ENCODE measurements at places on chromosomes 7 and 10.

- DNase-seq = no peak
Observed at GRCh38 chr7:106061301-106061979, 50.7 kb downstream of the SYPL1 start.

DNA sequence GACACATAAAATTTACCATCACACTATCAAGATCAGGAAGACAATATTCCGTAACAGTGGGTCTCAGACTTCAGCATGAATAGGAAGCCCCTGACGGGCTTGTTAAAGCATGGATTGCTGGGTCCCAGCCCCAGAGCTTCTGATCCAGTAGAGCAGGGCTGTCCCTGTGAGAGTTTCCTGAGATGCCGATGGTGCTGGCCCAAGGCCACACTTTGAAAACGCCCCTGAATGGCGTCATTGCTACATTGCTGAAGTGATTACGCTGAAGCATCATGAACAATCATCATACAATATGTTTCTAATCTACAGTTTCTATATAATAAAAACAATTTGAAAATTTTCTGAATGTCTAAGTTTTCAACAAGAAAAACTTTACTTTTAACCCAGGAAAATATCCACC is 38.0 kb upstream of the TMEM72 start:
- peak; percentile 71 for DNase-seq

DNA sequence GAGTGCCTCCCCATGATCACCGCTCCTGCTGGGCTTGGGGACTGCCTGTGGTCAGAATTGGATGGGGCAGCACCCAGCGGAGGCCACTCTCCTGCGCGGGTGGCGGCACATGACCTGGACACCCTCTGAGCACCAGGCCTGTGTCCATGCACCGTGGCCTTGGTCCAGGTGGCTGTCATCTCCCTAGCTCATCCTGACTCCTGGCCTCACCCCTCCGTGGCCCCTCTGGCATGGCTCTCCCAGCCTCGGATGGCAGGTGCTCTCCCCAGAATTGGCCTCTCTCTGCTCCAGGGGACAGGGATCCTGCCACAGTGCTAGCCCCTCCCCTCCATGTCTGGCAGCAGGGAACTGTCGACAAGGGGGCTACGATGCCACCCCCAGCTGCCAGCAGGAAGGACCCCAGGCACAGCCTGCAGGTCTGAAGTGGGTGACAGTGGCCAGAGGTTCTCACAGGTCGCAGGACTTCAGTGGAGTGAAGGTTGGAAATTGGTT is 37.2 kb upstream of the BTBD16 start:
- DNase-seq = no peak

DNA sequence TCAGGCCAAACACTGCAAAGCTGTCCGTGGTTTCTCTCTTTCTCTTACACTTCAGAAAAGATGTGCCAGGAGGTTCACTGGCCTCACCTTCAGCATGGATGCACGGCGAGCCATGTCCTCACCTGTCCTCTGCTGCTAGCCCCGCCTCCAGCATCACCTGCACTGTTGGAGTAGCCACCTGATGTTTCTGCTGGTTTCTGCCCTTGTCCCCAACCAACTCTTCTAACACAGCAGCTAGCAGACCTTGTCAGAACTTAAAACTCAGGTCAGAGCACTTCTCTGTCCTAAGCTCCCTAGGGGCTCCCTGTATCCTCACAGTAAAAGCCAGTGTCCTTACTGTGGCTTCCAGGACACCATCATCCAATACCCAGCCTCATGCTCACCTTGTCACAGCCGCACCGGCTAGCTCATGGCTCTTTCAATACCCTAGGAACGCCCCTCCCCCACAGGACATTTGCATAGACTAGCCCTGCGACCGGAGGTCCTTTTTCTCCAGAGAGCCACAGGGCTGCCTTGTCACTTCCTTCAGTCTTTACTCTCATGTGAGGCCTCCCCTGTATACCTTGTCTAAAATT is 15.2 kb downstream of the PALD1 start:
- DNase-seq = no peak

GRCh38 chr7:149558149-149558861 is 60.7 kb upstream of the ZNF746 start:
- DNase-seq = peak; percentile 63

- no peak for DNase-seq
Observed at GRCh38 chr10:22103701-22104470, 100.4 kb upstream of the DNAJC1 start.

DNA sequence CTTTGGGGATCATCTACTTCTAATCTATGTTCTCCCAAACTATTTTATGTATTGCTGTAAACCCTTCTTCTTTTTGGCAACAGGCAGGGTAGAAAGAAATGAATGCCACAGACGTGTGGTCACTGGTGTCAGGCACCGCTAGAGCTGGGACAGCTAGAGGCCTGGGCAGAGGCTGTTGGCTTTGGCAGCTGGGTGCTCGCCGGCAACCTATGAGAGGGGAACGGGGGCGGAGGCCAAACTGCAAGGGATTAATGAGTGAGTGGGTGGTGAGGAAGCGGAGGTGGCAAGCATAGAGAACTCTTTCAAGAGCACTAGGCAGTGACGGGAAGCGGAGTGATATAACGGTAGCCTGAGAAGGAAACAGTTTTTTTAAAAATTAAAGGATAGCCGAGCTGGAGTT is 78.5 kb downstream of the CREB5 start:
- no peak for DNase-seq

DNA sequence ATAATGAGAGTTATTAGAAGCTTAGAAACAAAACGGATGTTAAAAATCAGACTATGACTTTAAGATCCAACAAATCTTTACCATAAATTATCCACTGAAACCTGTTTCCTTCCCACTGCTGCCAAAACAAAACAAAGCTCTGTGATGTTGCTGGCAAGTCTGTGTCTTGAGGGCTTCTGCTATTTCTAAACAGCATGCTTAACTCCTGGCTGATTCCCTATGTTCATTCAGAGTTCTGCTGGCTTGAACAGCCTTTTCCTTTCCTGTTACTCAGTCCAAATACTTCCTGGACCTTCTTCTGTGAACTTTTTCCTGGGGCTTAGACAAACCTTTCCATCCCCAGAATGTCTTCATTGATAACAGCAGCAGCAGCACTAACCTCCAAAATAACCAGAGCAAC is 448.1 kb downstream of the SORCS1 start:
- no peak for DNase-seq

GRCh38 chr10:102342958-102343357 is 52.5 kb upstream of the NFKB2 start:
- DNase-seq = peak; percentile 65

- DNase-seq = peak; percentile 82
Observed at GRCh38 chr10:29895456-29895855, 163.9 kb downstream of the JCAD start.

GRCh38 chr10:21526188-21526859 is 842 bp upstream of the SKIDA1 start:
- DNase-seq = peak; percentile 94

- DNase-seq = no peak
Observed at GRCh38 chr7:85488406-85488805, 301.6 kb upstream of the SEMA3D start.

DNA sequence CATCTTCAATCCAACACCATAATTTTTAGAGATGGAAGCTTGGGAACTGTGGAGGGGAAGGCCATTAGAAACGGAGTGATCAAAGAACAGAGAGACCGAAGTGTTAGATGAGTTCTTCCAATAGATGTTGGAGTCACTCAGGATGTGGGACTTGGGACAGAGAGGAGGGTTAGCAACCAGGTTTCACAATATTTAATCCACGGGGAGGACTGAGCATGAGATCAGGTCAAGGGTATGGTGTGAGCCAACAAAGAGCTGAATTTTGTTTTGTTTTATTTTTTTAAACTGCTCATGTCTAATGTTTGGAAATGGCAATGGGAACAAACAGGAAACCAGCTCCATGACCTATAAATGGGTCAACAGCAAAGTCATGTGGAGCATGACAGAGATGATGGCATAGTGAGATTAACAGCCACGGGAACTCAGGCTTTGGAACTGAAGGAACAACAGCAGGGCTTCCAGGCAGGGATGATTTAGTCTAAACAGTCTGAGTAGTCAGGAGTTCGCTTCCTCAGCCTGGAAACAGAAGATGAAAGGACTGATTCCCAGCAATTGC is 38.9 kb upstream of the AMPH start:
- DNase-seq = no peak

- no peak for DNase-seq
Observed at GRCh38 chr7:46613551-46613950, 692.5 kb upstream of the IGFBP3 start.

GRCh38 chr7:105003275-105003674 is 10.7 kb upstream of the KMT2E start:
- DNase-seq = peak; percentile 64

DNA sequence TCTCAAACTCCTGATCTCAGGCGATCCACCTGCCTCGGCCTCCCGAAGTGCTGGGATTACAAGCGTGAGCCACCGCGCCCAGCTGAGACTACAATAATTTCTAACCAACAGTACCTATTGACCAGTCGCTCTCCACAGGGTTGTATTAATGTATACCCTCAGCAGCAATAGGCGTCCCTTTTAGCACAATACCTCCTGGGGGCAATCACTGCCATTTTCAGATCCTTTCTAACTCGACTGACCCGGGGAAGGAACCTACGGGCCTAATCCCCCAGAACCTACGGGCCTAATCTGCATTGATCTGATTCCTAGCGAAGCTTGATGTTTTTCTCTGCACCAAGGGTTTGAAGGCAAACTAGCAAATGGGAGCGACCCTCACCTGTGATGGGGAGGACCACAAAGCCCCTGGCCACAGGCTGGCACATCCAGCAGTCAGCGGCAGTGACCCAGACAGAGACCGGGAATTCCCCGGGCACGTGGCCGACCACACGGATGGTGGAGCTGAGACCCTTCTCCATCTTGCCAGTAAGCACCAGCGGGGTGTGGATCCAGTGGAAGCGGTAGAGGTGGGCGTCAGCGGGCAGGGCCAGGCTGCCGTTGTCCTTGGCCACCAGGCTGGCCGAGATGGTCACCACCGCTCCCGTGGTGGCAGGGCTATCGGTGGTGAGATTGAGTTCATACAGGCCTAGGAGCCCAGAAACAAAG is 6.9 kb downstream of the TMEM130 start:
- DNase-seq = no peak

- no peak for DNase-seq
Observed at GRCh38 chr7:76259124-76260093, 43.1 kb upstream of the HSPB1 start.

- DNase-seq = no peak
Observed at GRCh38 chr7:151243408-151244195, 4.9 kb downstream of the SMARCD3 start.

DNA sequence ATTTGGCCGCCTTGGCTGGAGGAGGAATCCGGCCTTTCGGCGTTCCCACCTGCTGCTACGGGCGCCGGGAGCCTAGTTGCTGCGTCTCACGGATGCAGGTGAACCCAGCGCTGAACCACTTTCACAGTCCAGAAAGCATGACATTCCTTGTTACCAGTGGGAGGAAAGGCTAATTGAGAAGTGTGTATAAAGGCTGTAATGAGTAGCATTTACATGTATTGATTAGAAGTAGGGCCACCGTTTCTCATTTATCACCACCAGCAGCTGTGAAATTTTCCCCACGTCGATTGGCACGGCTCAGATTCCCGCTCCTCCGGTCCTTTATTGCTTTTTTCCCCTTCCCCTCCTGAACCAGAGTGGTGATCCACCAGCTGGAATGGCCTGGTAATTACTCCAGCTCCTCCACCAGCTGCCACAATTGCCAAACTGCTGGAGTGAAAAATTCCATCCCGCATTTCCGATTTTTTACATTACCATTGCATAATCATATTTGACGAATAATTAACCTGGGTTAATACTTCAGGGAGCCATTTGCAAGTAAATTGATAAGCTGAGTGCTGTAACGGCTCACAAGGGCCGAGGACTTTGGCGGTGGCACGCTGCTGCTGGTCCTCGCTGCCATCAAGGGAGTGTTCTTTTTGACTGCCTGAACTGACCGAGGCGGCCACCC is 153.3 kb downstream of the POU6F2 start:
- no peak for DNase-seq

DNA sequence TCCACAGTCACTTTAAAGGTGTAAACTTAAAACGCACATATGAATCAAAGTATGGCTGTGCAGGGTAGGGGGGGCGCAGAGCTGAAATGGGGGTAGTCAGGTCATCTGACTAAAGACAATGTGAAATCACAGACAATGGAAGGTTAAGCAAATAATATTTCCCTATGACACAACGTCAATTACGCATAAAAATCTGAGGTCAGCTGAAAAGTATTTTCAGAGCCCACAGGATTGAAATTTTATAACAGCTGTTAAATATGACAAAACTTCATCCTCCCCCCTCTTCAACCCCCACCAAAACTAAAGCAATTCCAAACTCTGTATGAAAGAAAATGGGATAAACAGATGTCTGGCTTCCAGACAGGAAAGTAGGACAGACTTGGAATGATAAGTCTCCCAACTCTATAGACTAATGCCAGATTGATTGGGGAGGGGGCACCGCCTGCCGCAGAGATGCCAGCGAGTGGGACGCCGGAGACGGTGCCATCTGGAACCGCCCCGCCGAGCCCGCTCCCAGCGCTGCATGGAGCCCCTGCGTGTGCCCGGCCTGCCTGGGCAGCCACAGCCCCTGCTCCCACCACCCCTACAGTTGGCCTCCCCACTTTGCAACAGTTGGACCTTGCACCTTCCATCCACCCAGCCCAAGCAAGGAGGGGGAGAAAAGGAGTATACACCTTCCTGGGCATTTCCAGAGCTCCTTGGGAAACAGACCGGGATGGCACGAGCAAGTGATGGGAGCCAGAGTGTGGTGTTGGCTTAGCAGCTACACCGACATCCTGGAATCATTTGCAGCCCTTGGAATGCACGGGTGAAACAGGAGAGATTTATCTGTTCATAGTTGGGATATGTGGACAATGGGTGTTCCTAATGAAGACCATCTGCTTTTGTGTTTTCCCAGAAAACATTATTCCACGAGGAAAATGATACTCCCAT is 10.7 kb downstream of the EBF3 start:
- DNase-seq = peak; percentile 76

- peak; percentile 79 for DNase-seq
Observed at GRCh38 chr7:81211204-81211933, 292.5 kb upstream of the SEMA3C start.

DNA sequence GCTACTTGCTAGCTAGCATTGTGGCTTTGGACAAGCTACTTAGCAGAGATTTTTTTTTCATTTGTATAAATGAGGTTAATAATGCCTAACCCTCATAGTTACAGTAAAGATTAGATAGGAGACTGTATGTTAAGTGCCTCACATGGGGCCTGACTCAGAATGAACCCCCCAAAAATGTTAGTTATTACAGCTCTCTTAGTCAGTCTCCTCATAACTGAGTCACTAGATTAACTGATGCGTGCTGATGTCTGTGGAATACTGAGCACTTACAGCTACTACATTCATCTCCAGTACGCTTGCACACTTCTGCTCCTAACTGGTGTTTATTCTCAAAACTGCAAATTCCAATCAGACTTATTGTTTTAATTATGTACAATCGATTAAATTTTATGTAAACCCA is 315.3 kb downstream of the SNX13 start:
- peak; percentile 94 for DNase-seq

GRCh38 chr10:100370714-100371481 is 23.9 kb downstream of the SCD start:
- DNase-seq = peak; percentile 86

GRCh38 chr10:87867453-87867852 is 4.0 kb downstream of the PTEN start:
- DNase-seq = no peak
